Stimulated activated CD4-positive, alpha-beta T cell treated with anti-CD3 and anti-CD28 coated beads, Interleukin-4, amount 100 ng/mL, for 4 hours (primary cell): ENCODE measurements at places on chromosomes 3 and 15.

DNA sequence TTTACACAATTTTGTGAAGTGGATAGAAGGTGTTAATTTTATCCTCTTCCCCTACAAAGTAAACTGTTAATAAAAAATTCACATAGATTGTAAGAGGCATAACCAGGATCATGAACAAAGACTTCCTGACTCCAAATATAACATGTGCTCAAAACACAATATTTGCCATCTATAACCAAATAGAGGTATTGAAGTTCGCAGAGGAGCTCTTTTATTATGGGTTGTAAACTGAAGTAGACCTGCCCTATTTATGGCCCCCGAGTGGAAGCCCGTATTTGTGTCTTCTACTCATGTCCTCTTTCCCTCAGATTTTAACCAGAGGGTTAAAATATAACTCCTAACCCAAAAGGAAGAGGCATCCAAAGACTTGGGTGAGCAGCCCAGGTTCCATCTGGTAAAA lies 285.6 kb upstream of the COL8A1 start:
- DNase-seq: no peak

- DNase-seq: no peak
These were observed 19.3 kb upstream of the TTBK2 start for GRCh38 chr15:42939841-42940240.

DNA sequence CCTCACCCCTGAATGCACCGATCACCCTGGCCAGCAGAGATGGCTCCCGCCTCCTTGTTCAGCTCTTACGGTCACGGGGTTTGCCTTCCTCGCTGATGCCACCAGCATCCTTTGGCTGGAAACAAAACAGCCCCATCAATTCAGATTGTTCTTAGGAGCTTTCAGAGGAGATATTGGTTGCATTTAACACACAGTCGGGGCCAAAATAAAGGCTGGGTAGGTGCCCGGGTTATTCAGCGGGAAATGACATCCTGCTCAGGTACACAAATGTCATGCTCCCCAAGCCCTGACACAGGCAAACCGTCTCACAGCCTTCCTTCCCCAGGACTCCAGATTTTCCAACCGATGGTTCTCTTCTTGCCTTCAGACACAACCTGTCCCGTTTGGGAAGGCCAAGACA lies 62.4 kb upstream of the MEF2A start:
- no peak for DNase-seq

DNA sequence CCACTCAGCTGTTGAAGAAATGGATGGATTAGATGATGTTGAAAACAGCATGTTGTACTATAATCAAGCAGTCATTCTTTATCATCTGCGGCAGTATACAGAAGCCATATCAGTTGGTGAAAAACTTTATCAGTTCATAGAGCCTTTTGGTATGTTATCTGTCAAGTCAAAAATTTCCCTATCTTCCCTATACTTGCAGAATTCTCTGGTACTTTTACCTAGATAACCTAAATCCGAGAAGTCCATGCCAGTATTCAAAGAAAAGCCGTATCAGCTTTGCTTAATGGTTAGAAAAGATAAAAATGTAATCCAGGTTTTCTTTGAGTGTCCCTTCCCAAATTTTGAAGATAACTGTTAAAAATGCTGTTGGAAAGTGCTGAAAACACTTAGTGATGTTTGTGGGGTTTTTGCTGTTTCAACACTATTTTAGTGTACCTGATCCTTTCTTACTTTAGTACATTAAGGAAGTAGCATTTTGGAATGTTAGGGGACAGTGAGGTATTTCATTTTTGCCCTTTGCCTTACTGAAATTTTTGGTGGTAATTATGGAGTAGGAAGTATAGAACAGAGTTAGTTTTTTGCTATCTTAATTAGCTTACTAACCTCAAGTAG lies 23.8 kb downstream of the CNOT10 start:
- DNase-seq: no peak

DNA sequence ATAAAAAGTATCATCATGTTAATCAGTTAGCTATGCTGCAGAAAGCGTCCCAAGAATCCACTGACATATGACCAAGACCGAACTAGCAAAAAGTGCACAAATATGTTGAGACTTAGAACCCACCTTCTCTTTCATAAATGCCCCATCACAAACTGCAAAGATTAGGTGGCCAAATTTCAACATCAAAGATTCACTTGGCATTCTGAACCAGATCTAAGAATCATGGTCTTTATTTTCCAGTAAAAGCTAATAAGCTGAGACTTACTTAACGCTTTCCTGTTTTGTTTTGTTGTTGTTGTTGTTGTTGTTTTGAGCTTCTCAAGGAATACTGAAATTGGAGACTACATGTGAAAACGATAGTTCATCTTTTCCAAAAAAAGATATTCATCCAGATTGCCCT lies 62.4 kb downstream of the ZBTB20 start:
- DNase-seq: no peak

DNA sequence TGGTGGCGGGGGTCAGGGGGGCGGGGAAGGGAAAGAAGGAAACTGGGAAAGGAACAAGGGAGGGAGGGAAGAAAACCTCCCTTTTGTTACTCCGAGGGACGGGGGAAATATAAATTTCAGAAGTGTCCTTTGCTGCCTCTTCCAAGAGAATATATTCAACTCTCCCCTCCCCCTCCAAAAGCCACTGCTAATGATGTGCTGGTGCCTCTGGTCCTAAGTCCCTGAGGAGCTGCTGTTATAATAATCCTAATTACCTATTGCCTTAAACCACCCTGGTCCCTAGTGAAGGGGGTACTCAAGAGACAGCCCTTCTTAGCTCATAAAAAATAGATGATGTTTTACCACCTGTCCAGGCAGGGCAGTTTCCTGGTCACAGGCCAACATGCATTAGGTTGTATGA lies 118.3 kb upstream of the TRIM42 start:
- DNase-seq: no peak

DNA sequence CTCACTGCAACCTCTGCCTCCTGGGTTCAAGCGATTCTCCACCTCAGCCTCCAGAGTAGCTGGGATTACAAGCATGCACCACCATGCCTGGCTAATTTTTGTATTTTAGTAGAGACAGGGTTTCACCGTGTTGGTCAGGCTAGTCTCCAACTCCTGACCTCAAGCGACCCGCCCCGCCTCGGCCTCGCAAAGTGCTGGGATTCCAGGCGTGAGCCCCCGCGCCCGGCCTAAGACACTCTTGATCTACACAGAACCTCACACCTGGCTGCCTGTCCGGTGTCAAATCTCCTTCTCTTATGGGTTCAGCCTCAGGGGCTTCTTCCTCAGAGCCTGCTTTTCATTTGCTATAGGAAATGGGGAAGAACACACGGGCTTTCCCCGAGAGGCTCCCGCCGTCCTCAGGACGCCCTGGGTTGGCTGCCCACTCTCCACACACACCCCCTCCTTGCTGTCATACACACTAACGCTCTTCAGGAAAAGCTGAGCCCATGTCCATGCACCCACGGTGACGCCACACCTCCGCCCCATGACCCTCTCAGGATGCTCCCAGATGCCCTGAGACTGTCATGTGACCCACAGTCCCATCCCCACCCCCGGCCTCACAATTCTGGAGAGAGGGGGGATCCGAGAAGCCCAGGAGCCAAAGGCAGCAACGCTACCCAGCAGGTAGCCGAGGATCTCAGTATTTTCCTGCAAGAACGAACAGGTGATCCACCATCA lies 10.4 kb downstream of the TMEM44 start:
- DNase-seq: no peak

- DNase-seq: no peak
These were observed 39.5 kb upstream of the CHRNB4 start for GRCh38 chr15:78680431-78681075.

GRCh38 chr3:196735751-196736150 lies 3.9 kb upstream of the PAK2 start:
- DNase-seq: no peak

DNA sequence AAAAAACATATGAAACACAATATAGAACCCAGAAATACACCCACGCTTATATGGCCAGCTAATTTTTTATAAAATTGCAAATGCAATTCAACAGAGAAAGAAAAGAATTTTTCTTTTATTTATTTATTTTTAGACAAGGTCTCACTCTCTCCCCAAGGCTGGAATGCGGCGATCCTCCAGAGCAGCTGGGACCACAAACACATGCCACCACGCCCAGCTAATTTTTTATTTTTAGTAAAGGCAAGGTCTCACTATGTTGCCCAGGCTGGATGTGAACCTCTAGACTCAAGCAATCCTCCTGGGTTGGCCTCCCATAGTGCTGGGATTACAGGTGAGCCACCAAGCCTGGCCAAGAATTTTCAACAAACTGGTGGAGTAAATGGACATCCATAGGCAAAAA lies 117.9 kb downstream of the SCAPER start:
- no peak for DNase-seq

GRCh38 chr3:170869239-170869590 lies 780 bp downstream of the RPL22L1 start:
- no peak for DNase-seq

DNA sequence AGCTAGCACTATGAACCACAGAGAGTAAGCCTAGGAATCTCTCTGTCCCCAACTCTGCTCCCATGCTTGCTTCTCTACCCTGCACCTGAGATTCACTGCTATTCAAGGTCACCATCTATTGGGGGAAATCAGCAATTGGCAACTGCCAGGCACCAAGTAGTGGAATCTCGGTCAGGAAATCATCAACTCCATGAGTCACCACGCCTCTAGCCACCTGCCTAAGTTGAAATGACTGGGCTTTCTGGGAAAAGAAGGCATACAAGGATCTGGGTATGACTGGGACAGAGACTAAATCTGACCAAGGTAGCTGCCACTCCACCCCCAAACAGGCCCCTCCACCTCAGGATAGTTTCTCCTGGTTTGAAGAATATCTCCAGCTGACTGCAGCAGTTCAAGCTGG lies 464.1 kb upstream of the CBLB start:
- peak; percentile 16 for DNase-seq

- DNase-seq: no peak
These were observed 111.1 kb upstream of the TSC22D2 start for GRCh38 chr3:150296966-150297365.

DNA sequence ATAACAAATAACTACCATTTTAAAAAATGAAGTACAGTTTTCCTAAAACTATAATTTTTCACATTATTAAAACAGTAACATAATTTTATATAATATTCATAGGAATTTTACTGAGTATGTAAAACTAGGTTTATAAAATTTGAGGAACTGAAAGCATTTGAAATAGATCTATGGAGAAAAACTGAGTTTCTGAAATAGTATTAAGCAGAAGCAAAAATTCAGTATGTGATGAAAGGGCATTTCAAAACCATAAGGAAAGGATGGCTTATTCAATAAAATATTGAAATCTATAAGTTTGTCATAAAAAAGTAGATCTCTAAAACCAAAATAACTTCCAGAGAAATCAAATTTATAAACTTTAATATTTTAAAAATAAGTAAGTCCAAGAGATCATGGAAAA lies 53.4 kb downstream of the GBE1 start:
- no peak for DNase-seq

- DNase-seq: no peak
These were observed 4.1 kb downstream of the MBNL1 start for GRCh38 chr3:152272771-152273242.

- DNase-seq: no peak
These were observed 82.1 kb downstream of the ATP2B2 start for GRCh38 chr3:10423171-10423882.

GRCh38 chr3:153894857-153895256 lies 226.3 kb upstream of the ARHGEF26 start:
- no peak for DNase-seq

DNA sequence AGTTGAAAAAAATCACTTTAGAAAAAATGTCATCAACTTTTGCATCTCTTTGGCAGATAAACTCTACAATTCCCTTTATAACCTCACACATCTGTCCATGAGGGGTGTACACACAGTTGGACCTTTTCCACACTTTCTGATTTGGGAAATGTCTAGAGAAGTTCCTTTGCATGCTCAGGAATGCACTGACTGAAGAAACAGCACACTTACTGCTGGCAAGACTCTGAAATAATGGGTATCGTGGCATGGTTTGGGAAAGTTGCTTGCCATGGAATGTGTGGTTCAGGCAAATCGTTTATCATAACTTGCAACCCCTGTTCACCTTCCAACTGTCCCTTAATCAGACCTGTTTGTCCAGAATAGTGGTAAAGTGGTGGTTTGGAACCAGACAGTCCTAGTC lies 135.3 kb upstream of the TGFBR2 start:
- DNase-seq: no peak

DNA sequence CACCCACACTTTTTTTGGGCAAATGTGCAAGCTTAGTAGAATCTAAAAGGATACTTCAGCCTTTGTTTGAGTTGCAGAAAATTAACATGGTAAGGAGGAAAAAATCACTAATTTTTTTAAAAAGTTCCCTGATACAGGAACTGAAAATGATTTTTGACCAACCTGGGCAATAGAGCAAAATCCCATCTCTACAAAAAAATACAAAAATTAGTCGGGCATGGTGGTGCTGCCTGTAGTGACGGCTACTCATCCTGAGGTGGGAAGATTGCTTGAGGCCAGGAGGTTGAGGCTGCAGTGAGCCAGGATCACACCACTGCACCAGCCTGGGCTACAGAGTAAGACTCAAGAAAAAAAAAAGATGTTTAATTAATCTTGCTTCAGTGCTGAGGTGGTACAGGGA lies 10.6 kb upstream of the GABPB1 start:
- no peak for DNase-seq

- DNase-seq: no peak
These were observed 671 bp upstream of the DCUN1D1 start for GRCh38 chr3:182981038-182981380.

DNA sequence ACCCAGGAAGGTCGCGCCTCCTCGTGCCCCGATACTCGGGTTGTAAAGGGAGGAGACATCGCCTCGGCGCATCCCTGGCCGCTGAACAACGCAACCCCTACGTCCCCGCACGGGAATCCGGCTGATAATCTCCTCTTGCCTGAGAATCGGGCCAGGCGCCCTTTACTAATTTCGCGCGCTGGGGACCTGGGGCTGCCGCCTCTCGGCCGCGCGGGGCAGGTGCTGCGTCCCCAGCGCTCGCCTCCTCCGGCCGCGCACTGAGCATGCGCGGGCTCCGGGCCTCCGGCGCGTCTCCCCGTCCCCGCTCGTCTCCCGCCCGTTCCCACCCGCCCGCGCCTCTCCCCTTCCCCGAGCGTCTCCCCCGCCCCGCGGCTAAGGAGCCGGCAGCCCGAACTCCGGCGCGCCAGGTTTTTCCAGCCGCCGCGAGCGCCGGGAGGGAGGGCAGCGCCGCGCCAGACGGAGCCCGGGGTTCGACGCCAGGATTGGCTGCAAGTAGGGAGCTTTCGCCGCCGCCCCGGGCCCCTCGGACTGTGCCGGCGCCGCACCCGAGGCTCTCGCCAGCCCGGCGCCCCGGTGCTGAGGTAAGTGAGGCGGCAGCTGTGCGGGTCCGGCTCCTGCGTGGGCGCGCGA lies at the start of gene CNTN4:
Gene CNTN4 (plus strand): TSS at position 469 of the 630 bp plus-strand sequence.
- DNase-seq: no peak

GRCh38 chr3:50627407-50628051 lies 10.6 kb downstream of the MAPKAPK3 start:
- no peak for DNase-seq

DNA sequence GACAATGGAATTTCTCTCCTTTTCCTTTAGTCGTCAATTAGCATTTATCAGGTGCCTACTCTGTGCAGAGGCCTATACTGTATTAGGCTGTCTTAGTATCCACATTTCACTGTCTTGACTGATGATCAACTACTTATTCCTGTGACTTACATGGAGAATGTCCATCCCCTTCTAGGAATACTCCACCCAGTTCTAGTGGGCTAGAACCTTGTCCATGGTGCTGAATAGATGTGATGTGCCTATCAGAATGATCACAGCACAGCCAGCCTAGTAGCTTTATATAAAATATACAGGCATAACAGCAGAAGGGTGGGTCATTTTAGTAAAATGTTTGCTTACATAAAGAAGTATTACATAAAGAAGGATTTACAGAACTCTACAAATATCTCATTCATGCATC lies 621.4 kb downstream of the PDCD6IP start:
- no peak for DNase-seq
